ENCODE measurements at places on chromosomes 16 and 17. TPM values are rescaled to one million over a fixed set of nuclear protein-coding genes. Genes with fewer than 3 reads are reported as not detected.

The GH1 gene
- not detected for total RNA-seq

The KRT17 gene
- total RNA-seq = 87.1 TPM

The HOXB4 gene
- total RNA-seq = 11.5 TPM

The VMP1 gene
- 728 TPM for total RNA-seq

The KRT24 gene
- not detected for total RNA-seq

The TM4SF5 gene
- total RNA-seq = not detected

DNA sequence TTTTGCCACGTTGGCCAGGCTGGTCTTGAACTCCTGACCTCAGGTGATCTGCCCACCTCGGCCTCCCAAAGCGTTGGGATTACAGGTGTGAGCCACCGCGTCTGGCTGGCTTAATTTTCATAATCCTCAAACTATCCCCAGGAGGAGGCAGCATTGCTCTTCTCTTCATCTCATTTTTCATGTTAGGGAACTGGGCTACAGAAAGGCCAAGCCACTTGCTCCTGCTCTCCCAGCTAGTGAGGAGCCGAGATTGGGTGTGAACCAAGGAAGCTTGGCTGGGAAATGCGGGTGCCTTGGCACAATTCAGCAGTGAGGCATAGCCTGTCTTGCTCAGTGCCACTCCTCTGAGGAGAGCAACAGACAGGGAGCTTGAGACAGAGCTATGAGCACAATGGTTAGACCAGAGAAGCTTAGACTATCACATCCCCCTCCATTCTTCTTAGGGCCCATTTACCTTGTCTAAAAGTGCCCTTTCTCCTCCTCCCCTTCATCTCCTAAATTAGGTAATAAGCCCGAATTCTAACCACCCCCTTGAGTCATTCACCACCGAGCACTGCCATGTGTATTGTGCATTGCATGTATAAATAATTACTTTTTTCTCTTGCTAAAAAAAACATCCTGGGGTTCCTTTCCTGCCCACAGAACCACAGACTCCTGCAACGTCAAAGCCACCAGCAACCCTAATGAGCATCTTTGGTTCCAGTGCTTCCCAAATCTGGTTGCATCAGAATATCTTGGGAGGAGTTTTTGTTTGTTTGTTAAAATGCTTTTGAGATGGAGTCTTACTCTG is 20.0 kb upstream of the KIF19 start:
- no peaks in the 10 kb centered on the region for H3K36me3 ChIP-seq
- no peaks in the 10 kb centered on the region for H3K27me3 ChIP-seq
- no peak overlapping the region for H3K27ac ChIP-seq
- DNase-seq = no peak
- H3K4me1 ChIP-seq = no peaks in the 10 kb centered on the region

GRCh38 chr16:81765969-81766368 is 13.1 kb upstream of the PLCG2 start:
- no peak overlapping the region for H3K27ac ChIP-seq
- no peaks in the 10 kb centered on the region for H3K27me3 ChIP-seq
- H3K36me3 ChIP-seq = no peaks in the 10 kb centered on the region
- no peak overlapping the region for H3K4me3 ChIP-seq
- H3K4me1 ChIP-seq = no peaks in the 10 kb centered on the region

DNA sequence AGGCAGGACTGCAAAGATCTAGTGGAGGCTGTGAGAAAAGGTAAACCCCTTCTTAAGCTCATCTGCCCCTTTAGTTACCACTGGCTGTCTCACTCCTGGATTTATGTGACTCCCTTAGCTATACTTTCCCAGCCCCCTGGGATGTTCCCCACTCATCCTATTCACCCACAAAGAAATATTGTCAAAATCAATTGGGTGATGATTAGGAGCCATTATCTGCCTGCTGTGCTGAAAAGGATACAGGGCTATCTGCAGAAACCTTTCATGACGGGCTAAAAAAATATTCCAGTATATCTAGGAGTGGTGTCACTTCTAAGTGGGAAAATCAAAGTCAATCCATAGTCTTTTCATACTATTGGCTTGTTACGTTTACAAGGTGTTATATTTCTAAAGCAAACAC is 8.0 kb upstream of the GNAO1 start:
- no peak for DNase-seq
- no peak overlapping the region for H3K27ac ChIP-seq
- no peaks in the 10 kb centered on the region for H3K36me3 ChIP-seq
- no peaks in the 10 kb centered on the region for H3K27me3 ChIP-seq

DNA sequence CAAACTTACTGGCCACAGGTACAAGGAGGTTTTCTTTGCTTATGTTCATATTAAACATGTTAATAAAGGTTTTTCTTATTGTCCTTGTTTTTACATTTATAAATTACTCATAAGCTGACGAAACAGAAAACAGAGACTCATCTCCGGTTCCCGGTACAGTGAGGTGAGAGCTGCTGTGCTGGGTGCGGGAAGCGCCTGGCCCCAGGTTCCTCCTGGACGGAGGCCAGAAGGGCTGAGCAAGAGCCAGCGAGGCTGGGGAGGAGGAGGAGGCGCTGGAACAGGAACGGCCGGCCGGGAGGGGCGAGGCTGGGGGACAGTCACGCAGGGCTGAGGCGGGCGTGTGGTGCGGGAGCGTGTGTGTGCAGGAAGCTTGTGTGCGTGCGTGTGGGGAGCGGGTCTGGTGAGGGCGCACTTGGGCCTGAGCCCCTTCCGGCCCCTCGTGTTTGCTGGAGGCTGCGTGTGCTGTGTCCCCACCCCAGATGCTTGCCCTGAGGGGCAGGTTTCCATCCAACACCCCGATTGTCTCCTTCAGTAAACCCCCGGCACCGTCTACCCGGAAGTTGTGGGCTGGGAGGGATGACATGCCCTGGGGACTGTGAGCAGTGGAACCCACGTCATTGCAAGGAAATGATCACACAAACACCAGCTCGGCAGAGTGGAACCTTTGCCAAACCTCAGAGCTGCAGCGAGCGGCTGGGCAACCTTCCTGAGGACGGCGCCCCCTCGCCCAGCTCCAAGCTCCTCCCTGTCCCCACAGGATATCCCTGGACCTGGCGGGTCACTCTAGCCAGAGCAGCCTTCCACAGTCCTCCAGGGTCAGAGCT is 19.5 kb downstream of the CD7 start:
- peak overlapping the region; percentile 72 for H3K27ac ChIP-seq
- no peaks in the 10 kb centered on the region for H3K27me3 ChIP-seq
- peak overlapping the region; percentile 69 for H3K4me3 ChIP-seq
- peaks cover 45% of the 10 kb centered on the region for H3K4me1 ChIP-seq
- no peaks in the 10 kb centered on the region for H3K36me3 ChIP-seq
